ENCODE measurements at places on chromosomes 6 and 20.

DNA sequence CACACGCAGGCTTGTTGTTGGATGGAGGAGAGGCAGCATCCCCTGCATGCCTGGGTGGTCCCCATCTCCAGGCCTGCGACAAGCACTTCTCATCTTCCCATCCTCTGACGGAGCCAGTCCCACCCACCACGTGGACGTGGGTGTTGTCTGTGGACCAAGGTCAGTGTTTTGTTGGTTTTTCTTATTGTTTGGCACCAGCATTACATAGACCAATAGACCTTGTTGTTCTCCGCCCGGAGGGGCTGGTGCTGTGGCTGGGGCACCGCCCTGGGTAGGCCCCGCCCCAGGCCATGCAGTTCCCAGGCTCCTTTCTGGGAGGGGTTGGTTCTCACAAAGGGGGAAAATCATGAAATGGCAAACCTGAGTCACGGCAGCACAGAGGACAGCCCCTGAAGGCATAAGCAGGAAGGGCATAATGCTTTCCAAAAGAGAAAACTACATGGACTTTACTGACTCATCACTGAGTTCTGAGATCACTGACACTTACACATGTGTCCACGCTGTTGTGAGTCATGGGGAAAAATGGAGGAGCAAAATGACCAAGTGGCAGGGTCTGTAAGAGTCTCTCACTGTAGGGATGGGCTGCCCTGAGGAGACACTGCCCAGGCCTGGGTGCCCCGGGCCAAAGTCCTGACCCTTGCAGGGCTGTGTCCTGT, 90.8 kb downstream of the THBS2 start:
- DNase-seq: no peak

GRCh38 chr20:38473367-38473795, 738 bp downstream of the RALGAPB start:
- no peak for DNase-seq

DNA sequence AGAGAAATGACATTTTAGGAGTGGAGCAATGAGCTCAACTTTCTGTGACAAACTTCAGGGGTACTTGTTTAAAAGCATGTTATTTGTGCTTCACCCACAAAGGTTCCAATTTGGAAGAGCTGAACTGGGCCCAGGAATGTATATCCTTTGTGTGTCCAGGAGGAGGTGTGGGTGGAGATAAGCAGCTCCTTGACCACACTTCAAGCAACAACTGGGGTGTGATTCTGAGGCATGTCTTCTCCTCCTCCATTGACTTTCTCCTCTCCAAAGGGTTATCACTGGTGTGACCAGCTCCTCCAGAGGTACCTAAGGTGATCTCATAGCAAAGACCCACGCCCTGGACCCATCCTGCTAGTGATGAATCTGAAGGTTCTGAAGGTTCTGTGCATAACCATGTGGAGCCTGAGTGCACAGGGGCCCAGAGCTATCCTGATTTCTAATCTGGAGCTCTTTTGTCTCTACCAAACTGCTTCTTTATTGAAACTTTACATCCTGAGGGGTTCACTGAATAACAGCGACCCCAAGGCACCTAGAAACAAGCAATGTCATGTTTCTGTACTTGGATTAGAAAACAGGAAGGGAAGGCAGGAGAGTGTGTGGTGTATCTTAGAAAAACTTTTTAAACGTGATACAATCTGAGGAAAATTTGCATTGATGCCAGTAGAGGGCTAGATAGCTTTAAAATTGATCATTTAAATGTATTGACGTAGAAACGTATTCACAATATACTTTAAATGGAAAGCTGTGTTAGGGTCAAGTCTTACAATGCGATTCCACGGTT, 60.9 kb upstream of the CD93 start:
- DNase-seq: no peak

DNA sequence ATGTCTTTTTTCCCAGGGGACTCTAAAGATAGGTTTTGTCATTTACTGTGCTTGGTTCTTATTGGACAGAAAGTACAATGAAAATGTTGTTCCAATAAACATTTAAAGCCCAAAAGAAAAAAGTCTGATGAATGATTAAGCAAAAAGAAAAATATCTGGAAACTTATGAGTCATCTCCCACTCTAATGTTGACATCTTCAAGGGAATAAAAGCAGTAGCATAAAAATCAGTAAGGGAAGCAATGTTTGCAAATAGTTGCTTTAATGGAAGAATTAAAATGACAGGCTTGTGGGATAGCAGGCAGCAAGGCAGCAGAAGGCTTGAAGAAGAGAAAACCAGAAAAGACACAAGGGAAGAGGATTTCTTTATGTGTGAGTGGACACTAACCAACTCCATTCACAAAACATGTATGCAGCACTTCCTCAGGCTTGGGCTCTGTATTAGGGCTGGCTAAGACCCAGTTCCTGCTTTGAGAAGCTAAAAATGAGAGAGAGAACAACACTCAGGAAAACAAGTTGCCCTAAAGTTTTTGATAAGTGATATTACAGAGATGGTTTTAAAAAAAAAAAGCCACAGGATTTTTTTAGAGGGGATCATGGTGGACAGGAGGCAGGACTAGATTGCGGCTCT, 263.2 kb upstream of the NT5E start:
- DNase-seq: no peak

DNA sequence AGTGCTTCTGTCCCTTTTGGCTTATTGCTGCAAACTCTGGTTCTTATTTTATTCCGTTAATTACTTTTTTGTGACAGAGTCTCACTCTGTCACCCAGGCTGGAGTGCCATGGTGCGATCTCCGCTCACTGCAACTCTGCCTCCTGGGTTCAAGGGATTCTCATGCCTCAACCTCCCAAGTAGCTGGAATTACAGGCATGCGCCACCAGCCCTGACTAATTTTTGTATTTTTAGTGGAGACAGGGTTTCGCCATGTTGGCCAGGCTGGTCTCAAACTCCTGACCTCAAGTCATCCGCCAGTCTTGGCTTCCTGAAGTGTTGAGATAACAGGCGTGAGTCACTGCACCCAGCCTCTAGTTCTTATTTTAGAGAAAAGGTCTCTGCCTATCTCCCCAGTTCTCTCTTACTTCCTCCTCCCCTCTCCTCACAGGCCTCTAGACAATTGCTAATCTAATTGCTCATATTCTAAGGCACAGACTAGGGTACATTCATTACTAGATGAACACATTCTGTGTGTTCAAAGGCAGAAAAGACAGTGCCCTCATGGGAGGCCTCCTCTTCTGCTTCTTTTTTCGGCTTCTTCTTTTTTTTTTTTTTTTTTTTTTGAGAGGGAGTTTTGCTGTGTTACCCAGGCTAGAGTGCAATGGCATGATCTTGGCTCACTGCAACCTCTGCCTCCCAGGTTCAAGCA, 27.0 kb downstream of the EDEM2 start:
- no peak for DNase-seq
